ENCODE measurements at places on chromosomes 7 and 10.

GRCh38 chr10:124693396-124693795, 50.8 kb downstream of the FAM53B start:
- peak; percentile 23 for DNase-seq

DNA sequence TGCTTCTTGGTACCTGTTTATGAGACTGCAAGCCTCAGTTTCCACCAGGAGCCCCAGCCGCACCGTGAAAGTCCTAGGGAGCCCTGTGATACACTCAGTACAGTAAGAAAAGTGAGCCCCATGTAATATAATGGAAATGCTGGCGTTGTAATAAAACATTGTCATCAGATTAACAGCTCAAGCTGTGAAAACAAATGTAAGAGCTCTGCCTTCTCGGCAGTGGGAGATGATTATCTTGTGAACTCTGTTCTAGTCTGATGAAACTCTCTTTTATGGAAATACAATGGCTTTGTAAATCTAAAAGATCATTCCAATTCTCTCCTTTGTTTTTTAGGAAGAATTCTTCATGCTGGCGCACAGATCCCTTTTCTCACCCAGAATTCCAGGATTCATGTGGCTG, 299.9 kb downstream of the ABCA13 start:
- DNase-seq, result no peak

DNA sequence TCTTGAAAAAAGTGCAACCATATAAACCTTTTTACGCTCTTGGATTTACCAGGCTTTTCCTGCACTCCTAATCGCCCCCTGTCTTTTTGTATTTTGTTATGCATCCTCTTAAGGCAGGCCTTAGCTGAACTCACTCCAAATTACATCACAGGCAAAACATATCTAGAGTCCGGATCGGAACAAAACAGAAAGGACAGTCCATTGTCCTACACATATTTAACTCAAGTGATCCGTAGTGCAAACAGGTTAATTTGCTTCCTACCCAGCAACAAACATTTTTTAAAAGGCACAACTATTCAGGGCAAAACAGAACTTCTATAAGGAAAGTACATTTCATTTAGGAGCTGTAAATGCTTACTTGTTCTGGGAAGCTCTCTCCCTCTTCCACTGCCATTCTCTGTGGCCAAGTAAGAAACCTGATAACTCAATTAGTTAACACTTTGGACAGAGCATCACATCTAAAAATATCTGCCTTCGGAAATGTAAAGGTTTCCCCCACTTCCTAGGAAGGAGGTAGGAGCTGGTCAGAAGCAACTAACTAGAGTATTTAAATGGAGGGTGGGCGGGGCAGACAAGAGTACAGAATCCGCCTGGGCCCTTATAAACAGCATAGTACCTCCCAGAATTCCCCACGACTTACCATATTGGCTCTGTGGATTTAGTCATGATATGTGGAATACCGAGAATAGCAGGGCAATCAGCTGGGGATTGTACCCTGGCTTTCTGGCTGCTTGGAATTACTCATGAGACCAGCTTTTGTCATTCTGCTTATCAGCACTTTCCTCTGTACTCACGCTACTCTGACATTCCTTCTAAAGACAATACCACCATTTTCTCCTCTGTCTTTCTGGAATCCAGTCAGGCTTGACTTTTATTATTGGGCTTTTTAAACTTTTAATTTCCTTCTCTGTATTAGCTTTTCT, 89.5 kb downstream of the ANK3 start:
- no peak for DNase-seq

DNA sequence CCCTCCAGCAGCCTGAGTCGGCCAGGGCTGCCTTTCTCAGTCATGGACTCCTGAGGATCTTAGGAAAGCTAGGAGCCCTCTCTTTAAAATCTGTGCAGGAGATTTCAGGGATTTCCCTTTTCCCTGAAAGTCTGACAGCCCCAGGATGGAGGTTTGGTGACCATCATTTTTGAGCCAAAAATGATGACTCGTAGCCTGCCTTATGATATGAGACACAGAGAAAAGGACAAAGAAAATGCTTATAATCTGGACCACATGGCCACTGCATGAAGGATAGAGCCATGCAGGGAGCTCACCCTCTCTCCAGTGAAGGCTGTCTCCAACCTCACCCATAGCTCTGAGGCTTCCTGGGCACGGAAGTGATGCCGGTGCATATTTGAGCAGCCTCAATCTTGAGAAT, 106.6 kb upstream of the CHST15 start:
- no peak for DNase-seq

- no peak for DNase-seq
Observed at GRCh38 chr7:30646154-30646553, 36.1 kb downstream of the CRHR2 start.

All from SK-N-DZ (cell line).